Suprapubic skin (tissue), 4 donors: ENCODE measurements at places on chromosomes 5 and 9.
A peak's percentile ranks its signal among the peaks of the same experiment; 100 is the strongest.

DNA sequence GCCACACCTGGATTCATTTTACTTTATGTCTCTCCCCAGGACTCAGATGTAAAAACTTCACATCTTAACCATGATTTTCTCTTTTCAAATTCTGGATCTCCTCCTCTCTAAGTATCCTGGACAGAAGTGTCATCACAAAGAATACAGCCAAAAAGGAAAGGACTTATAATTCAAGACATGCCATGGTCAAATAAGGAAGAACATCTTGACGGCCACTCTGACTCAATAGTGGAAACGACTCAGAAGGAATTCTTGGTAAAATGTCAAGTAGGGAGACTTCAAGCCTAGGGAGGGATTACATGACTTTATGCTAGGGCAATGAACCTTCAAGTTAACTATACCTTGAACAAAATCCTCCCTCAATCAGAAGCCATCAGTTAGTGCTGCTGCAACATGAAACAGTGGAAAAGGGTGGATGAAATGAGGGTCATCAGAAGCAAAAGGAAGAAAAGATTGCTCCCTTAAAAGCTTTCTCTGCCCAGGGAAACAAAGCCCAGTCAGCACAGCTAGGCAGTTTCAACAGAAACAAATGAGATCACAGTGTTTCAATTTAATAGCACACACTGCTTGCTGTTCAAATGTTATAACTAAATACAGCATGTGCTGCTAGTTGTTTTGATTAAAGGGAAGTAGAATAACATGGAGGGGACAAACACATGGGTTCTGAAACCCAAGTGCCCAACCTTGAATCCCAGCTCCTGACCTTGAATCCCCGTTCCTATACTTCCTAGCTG lies 101.4 kb downstream of the LPAR1 start:
- no peak for DNase-seq

DNA sequence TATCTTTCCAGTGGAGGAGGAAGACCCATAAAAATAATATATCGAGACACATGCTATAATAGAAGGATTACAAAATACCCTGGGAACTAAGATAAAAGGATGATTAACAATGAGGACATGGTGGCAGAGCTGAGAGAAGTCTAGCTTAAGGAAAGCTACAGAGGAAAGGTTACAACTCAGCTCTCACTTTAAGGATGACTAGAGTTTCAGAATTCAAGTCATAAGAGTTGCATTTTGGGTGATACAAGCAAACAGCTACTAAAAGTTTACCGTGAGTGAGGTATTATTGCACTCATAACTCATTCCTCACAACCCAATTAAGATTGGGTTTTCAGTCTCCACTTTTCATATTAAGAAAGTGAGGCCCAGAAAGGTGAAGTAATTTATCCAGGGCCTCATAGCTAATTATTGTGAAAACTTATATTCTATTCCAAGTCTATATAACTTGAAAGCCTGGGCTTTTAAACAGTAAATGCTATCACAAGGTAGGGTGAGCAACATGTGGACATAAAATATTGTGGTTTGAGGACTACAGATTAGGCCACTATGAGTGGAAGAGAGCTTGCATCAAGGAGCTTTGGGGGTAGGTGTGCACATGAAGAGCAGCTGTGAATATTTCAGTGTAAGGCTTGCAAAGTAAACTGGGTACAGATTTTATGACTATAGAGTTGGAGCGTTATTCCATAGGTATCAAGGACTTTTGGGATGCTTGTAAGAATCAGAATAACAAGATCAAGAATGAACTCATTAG lies 28.0 kb downstream of the JAKMIP2 start:
- no peak for DNase-seq

DNA sequence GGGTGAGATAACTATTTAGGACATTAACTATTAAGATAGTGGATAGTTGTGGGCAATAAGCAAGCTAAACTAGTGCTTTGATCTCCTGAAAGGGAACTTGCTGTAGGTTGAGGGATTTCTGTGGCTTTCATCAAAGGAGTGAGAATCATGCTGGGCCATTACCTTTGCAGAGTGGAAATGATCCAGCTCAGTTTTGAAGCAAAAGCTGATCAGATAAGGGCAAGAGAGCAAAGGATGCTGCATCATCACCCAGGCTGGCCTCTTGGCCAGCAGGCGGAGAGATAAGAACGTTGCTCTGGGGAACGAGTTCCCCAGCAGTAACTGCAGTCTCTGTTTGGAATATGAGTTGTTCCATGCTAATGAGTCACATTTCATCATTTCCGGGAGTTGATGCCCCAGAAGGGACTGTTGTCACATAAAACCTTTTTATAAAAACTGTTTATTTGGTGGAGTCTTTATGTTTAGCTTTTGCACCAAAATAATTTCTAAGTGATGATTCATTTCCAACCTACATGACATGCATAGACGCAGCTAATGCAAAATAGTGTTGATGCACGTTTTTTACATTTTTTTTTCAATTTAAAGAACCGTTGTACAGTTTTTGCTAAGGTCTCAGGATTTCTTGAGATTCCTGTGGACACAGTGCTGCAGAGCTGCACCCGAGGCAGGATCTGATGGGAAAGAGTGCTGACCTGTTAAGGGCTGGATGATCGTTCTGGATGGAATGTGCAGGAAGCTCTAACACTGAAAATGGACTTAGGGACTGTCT lies 99.3 kb downstream of the ACTBL2 start:
- DNase-seq: no peak

- no peak for DNase-seq
These were observed at the start of gene LRRTM2 for GRCh38 chr5:138874771-138875551. Gene LRRTM2 (minus strand): TSS chr5:138875335. CDS start chr5:138874911, 424 bp downstream.

- DNase-seq: no peak
These were observed 39.2 kb upstream of the PCA3 start for GRCh38 chr9:76725011-76725546.

DNA sequence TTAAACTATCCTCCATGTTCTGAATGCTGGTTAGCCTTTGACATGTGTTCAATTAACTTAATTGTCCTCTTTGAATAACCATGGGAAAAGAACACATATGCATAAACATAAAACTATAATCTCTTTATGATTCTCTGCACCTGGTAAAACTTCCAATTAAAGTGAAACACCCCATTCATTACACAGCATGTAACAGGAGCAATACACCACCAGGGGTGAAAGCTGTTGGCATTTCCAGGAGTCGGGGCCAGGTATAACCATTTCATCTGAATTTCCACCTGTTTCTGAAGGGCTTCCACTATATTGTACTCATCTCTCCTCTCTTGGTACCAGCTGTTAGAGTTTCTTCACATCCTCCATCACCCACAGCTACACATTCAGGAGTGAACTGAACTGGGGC lies 303.8 kb downstream of the EDIL3 start:
- DNase-seq: no peak

- DNase-seq: no peak
These were observed 15.3 kb downstream of the GCNT4 start for GRCh38 chr5:75037106-75037505.

GRCh38 chr5:1243487-1244130 lies 18.4 kb downstream of the SLC6A18 start:
- DNase-seq: no peak

DNA sequence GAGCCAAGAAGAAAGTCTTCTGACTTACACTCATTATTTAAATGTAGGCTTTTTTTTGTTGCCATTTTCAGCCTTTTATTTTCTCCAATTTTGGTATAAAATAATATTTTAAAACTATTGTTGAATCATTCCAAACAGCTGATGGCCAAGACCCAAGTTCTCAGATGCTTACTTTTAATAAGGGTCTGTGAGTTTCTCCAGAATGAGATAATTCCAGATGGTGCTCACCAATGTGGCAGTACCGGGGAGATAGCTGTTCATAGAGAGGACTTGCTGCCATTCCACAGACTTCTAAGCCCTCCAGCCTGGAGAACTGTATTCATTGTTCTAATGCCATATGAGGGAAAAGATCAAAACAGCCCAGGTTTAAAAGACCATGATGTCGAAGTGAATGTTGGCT lies 5.3 kb upstream of the C1QTNF2 start:
- no peak for DNase-seq

DNA sequence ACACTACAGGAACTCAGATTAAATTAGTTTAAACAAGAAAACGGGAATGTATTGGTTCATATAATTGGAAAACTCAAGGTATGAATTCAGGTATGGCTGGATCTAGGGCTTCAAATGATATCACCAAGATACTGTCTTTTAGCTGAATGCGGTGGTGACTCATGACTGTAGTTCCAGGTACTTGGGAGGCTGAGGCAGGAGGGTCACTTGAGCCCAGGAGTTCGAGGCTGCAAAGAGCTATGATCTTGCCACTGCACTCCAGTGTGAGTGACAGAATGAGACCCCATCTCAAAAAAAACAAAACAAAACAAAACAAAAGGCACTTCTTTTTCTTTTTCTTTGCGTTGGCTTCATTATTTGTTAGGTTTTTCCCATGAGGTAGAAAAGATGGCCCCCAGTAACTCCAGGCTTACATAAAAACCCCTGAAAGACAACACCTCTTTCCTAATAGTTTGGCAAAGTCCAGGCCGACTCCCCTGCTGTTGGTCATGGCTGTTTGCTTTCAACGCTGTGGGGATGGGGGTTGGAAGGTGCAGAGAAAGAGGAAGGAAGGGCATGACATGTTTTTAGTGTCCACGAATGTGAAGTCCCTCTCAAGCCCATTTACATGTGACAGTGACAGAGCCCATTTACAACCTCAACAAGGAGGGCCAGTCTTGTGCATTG lies 39.8 kb upstream of the CRB2 start:
- no peak for DNase-seq

DNA sequence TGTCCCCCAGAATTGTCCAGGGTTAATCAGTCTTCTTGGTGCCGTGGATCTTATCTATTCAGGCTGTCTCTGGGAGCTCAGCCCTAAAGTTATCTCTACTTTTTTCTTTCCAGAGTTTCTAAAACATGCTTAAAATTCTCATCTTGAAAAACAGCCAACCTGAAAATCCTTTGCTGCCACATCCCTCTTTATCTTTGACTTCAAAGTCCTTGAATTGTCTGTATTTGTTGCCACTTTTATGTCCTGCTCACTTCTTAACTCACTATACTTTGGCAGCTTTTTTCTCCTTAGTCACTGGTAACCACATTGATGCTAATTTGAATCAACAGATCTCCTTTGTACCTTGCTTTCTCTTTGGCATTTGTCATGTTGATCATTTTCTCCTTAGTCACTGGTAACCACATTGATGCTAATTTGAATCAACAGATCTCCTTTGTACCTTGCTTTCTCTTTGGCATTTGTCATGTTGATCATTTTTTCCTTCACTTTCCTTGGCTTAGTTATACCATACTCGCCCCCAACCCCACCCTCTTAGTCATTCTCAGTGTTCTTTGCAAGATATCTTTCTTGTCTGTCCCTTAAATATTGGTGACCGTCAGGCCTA lies 8.5 kb downstream of the DMXL1 start:
- DNase-seq: no peak

DNA sequence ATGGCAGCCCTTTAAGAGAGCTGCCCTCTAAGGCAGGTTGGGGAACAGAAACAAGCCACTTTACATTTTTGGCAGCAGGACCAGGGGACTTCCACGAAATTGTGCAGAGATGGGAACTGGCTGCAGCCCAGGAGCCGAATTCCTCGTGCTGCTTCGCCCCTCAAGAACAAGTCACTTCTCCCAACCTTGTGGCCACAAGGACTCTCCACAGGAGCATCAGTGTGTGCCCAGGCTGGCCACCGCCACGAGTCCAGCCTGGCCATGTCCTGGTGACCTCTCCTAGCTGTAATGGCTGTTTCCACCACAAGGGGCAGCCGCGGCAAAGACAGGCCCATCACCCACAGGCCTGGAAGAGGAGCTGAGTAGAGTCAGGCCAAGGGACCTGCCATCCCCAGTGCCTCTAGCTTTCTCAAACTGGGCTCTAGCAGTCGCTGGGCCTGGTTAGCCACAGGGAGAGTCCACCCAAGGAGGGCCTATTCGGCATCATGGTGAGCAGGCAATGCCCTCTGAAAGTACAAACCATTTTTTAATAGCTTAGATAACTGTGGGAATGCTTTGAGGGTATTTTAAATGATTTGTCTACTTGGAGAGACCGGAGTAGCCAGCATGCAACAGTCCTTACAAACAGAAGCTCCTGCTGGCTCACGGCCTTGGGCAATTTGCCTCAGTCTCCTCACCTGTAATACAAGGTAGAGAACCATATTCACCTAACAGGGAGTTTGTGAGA lies 129.0 kb downstream of the COL23A1 start:
- peak; percentile 78 for DNase-seq

DNA sequence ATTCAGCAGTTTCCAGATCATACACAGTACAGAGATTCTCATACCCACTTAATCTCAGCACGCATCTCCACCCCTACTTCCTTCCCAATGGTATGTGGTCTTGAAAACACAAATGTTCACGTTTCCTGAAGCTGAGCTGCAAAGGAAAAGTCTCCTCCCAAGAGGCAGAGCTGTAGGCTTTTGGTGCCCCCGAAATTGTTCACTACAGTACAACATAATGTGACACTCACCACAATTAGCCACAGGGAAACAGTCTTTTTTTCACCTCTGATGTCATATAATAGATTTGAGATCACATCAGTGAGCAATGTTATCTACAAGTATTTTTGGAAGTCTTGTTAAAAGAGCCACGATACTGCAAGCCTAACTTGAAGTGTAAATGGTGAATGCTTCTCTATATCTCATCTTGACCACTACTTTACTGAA lies 40.2 kb downstream of the NFIB start:
- DNase-seq: no peak

- peak; percentile 48 for DNase-seq
These were observed 5.2 kb downstream of the BTNL9 start for GRCh38 chr5:181045316-181045715.

DNA sequence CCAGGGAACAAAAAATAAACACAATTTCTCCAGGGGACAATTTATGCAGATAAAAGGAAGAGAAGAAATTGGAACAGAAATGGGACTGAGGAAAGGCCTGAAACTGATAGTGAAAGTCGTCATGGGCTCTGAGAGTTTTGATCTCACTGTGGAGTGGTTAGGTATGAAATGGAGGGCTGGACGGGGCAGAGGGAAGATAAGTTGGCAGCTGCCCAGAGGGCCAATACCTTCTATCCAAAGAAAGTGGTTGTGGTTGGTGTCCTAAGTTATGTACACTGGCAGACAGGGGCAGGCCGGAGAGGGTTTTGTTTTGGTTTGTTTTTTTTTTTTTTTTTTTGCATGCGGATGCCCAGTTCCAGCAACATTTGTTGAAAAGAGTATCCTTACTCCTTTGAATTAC lies 46.1 kb downstream of the ZNF618 start:
- DNase-seq: no peak

DNA sequence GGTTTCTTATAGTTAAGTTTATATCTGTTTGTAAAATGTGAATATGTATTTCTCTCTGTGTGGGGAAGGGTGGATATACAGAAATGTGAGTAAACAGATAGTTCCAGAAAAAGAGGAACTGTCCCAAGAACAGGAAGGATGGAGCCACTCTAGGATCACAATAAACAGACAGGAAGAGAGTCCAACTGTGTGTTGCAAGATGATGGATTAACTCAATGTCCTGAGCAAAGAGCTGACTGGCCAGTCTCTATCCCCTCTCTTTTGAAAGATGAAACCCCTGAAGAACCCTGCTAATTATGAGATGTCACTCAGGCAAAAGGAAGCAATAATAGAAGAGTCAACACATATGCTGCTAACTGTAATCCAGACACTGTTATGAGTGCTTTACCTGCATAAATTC lies 202.7 kb downstream of the SEMA6A start:
- DNase-seq: no peak

- no peak for DNase-seq
These were observed 511.3 kb upstream of the ADAMTS16 start for GRCh38 chr5:4628645-4629385.

GRCh38 chr9:135134268-135135022 lies 47.0 kb downstream of the OLFM1 start:
- DNase-seq: no peak
